ACHN (cell line): ENCODE measurements at places on chromosomes 3 and 15.

GRCh38 chr15:70588613-70589012 lies 174.7 kb downstream of the UACA start:
- DNase-seq: no peak

DNA sequence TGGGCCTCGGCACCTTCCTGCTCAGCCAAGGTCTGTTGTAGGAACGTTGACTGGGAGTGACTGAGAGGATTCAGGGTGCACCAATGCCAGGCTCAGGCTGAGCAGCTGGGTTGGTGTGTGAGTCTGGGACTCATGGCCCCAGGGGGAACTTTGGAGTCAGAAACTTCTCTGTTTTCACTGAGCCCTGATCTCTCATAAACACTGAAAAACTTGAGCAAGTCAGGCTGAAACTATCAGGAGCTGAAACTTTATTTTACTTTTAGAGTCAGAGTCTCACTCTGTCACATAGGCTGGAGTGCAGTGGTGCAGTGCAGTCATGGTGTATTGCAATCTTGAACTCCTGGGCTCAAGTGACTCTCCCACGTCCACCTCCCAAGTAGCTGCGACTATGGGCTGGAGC lies 3.0 kb downstream of the TRAK1 start:
- no peak for DNase-seq

- no peak for DNase-seq
These were observed 48.9 kb downstream of the GASK1A start for GRCh38 chr3:43028001-43028400.

DNA sequence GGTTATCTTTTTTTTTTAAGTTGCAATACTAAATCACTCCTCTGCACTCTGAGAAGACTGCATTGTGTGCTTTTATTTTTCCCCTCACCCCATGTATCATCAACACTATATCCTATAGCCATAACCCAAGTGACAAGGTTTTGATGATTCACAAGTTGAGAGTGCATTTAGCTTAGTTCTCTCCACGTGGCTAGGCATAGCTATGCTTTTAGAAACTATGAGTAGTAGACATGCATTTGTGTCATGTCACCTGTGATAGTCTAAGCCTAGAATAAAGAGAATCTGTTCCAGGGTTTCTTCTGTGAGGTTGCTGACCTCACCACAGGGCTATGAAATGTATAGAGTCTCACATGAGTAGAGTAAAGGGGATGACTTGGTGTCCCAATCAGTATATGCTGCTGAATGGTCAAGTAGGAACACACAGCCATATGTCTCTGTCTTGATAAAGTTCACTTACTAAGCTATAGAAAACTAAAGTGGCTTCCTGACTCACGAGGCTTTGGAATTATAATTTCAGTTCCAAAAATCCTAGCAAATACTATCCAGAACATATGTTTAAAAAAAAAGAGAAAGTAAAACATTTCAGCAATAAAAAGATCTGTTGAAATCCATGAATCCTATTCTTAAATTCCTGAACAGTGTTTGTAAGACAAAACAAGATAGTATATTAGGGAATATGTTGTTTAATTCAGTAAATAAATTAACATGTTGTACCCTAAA lies 206.3 kb downstream of the LSAMP start:
- DNase-seq: no peak

GRCh38 chr15:33810806-33811205 lies 157.5 kb upstream of the CHRM5 start:
- DNase-seq: no peak

DNA sequence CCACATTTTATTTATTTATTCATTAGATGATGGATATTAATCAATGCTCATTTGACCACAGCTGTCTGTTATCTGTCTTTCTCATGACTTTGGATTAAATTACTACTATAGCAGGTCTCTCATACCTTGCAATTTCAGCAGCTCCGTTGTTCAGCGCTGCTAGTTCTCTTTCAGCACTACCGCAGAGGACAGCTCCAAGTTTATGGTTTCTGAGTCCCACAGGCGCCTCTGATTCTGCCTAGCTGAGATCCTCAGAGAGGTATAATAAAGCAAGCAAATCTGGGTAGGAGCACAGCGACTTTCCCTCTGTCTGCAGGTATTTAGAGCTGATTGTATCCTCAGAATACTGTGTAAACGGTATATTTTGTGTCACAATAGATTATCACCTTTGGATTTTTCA lies 204.9 kb downstream of the CNTN4 start:
- DNase-seq: peak; percentile 38

DNA sequence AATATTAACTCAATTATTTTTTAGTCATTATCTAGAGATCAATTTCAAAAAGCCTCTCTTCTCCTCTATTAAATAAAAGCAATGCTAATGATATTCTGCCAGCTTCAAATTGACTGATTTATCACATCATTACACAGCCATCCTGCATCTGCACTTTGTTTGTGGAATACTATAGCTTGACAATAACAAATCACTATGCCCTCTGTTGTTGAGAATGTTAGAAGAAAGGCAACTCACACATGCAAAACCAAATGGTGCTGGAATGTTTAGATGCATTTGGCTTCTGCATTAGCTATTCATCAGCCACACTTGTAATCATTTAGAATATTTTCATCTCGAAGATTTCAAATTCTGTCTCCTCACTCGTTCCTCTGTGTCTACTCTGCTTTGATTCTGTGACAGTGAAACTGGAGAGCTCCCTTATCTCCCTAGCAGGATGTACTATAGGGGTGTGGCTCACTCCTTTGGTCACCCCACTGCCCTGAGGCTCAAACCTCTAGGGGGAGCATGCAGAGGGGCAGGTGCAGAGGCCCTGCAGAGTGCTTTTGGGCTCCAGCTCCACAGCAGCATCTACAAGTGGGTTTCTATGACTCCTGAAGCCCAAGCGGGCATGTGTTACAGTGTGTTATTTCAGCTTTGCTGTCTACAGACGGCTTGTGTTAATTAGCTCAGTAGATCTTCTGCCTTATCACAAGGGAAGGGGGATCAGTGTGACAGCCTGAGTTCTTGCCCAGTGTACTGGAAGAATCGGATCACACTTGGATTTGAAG lies 454.1 kb upstream of the BCHE start:
- no peak for DNase-seq
